Stomach (tissue), 19 donors: ENCODE measurements at places on chromosomes 7 and 10.

- peak; percentile 87 for DNase-seq
Measured at GRCh38 chr10:101397140-101397539, 43.2 kb downstream of the BTRC start.

- DNase-seq: no peak
Measured at GRCh38 chr10:85666102-85666501, 700.5 kb downstream of the GRID1 start.

DNA sequence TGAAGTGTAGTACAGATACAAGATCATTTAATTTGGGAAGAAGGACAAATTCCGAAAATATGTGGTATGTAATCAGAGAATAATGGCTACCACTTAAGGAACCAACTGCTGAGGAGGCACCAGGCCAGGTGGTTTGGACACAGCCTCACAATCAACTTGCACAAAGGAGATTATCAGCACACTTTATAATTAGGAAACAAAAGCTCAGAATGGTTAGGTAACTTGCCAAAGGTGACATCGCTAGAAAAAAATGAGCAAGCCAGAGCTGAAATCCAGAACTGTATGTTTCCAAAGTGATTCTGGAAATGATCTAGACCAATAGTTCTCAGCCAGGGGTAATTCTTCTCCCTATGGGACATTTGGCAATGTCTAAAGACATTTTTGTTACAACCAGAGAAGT, 36.6 kb downstream of the ERCC6 start:
- DNase-seq: no peak

DNA sequence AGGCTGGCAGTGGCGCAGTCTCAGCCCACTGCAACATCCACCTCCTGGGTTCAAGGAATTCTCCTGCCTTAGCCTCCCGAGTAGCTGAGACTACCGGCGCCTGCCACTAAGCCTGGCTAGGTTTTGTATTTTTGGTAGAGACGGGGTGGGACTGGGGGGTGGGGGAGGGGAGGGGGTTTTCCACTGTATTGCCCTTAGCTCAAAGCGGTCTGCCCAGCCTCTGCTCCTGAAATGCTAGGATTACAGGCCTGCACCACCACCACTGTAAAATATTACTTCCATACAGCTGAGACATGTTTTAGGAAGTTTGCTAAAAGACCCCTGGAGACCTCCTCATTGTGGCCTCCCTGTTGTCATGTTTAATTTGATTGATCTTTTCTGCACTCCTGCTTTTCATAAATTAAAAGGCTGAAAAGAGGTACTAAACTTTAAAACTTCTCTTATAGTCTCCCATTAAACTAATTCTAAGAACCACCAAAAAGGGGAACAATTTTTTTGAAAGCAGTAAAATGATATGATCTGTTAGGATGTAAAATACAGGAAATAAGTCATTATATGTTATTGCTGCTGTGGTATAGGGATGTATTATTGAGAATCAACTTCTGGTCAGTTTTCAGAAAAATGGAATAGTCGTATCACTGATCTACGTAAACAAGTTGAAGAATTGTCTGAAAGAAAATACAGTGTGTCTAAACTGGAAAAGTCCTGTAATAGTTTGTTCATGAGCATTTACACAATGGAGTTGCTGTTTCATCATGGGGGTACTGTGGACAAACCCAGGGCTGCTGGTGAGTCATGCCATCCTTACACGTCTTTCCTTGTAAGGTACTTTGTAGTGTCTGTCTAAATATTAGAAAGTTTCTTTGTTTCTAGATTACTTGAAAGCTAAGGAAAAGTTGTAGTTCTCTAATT, 72.9 kb upstream of the TMEM248 start:
- DNase-seq: no peak

GRCh38 chr10:113497198-113497597, 55.7 kb upstream of the HABP2 start:
- no peak for DNase-seq

GRCh38 chr10:20073167-20073566, 256.9 kb downstream of the PLXDC2 start:
- no peak for DNase-seq

GRCh38 chr7:141103847-141104429, 30.1 kb downstream of the TMEM178B start:
- DNase-seq: no peak
